ENCODE measurements at places on chromosomes 7 and 10.

DNA sequence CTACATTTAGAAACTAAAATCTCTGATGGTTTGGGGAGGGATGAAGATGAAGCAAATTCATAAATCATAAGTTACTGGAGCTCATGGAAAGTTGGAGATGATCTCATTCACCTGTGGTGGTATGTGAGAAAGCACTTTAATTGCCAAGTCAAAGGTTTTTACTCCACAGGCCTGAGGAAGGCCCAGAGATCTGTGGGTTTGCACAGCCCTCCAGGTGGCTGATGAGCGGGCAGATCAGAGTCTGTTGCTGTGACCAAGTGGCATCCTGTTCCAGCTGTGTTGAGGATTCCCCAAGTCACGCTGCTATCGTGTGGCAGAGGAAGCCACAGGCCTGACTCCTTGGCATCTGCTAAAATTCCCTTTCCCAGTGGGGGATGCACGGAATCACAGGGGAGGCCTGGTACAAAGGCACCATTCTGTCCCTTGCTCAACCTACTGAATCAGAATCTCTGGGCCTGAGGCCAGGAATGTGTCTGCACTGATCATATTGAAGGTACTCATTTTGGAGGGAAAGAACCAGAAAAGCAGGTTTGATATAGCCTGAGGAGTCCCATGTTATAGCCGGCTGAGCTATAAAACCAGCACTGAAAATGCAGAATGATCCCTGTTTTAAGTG, 19.7 kb upstream of the DDC start:
- DNase-seq, result no peak

DNA sequence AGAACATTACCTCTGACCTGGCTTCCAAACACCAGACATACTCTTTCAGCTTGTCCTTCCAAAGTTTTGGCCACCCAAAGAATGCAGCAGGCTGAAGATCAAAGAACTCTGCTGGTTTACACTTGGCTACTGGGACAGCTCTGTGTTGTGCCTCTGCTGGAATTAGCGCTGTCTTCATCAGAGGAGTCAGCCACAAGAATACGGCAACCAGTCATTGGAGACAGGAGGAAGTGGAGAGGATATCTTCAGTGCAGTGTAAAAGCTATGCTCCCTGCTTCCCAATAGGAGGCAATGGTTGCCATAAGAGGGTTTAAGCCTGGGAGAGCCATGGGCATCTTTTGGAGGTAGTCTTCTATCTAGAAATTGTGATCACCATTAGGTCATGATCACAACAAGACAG, 126.7 kb upstream of the WNT16 start:
- DNase-seq, result no peak

DNA sequence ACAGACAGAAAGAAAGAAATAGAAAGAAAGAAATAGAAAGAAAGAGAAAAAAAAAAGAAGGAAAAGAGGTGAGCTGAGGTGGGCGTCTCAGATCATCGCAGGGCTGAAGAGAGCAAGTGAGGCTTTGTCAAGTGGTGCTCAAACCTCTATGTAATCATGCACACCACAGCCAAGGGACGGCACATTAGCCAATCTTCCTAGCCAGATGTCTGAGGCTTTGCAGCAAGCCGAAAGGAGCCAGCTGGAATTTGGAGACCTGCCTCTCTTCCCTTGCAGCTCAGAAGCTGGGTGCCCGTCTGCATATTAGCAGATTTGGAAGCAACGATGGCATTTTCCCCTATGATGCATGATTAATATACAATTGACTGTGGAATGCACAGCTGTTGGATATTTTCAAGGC, 52.5 kb downstream of the ADRA2A start:
- no peak for DNase-seq

- peak; percentile 71 for DNase-seq
These were observed 875.4 kb downstream of the LRMDA start for GRCh38 chr10:76306856-76307255.

DNA sequence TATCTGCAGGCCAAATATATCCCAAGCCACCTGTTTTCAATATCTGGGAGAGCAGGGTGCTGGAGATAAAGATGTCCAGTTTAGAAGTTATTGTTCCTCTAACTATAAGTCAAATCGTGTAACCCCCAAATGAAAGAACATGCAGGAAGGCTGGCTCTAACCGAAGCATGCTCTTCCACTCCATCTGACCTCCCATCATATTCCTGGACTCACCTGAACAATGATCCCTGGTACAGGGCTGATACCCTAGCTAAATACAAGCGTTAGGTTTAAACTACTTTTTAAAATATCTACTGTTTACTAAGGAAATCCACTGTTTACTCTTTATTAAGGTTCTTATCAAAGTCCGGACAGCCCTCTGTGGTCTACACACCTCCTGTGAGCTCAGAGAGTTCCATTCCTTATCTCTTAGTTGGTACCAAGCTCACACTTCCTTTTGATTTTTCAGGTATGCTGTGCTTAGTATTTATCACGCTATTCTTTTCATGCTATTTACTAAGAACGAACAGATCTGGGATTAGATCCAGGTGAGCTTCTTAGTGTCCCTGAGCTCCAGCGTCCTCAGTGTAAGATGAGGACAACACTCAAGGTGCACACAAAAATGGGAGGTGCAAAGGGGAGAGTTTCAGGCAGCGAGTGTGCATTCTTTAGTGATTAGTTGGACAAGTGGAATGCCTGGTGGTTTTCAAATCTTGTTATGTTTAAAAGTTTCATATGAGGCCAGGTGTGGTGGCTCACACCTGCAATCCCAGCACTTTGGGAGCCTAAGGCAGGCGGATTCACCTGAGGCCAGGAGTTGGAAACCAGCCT, 23.6 kb upstream of the COBL start:
- no peak for DNase-seq

DNA sequence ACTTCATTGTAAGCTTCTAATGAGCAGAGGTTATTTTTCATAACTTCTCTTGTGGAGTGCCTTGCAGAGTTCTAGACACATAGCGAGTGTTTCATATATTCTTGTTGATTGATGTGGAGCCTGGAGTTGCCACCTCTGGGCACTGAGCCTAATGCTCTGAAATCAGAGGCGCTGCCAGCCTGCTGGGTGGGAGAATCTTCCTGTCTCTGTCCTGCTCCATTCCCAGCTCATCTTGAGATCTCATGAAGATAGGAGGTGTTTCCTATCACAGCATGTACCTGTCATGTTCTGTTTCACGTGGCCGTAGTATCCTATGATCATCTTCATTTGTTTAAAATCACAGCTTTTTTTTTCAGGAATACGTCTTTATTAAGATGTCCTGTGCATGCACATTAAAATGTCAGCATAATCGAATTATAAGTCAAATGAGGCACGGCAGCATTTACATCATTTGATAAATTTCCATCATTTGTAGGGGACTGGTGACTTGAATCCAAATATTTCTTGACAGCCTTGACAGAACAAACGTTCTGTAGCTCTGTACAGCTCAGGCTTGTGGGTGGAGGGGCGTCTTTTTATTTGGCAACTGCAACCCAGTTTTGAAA, 393.0 kb downstream of the PHTF2 start:
- no peak for DNase-seq

DNA sequence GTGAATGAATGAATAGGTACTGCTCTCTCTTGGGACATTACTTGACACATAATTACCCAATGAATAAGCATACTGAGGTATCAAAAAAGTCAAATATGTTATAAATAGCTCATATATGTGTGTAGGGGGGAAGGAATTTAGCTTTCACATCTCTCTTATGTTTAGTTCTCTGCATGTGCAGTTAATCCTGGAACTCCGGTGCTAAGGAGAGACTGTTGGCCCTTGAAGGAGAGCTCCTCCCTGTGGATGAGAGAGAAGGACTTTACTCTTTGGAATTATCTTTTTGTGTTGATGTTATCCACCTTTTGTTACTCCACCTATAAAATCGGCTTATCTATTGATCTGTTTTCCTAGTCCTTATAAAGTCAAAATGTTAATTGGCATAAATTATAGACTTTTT, 1.2 kb downstream of the CFTR start:
- DNase-seq, result no peak

DNA sequence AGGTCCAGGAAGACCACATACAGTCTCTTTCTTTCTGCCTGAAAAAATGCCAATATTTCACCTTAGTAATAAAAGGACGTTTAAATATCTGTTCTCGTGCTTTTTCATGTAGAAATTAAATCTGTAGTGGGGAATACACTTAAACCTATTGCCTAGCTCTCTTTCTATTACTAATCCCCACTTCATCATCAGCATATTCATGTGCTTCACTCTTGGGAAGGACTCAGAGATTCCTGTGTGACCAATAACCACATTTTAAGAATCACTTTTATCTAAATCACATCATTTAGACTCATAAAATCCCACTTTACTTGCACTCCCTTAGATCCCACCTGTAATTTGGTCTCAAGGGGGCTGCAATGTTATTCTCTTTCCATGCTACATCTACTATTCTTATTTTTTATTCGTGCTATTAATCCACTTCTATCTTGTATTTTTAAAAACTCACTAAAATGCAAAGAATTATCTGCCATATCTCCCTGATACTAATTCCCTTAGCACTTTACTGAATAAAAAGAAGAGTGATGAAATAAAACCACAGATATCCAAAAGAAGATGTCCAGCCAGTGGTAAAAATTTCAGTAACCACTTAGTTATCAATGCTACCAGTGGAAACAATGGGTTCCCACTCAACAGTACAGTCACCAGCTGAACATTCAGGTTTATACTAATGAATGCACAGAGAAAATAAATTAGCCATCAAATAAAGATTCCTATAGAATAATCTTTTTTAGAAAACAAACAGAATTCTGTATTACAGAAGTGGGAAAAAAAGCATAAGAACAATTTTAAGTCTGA, 102.1 kb downstream of the PPP1R17 start:
- peak; percentile 71 for DNase-seq

GRCh38 chr10:76035206-76036110, 604.0 kb downstream of the LRMDA start:
- peak; percentile 68 for DNase-seq

All from astrocyte (in vitro differentiated cells and primary cell).